Astrocyte (in vitro differentiated cells and primary cell): ENCODE measurements at places on chromosomes 7 and 10. TPM values are rescaled to one million over a fixed set of nuclear protein-coding genes. Genes with fewer than 3 reads are reported as not detected.

DNA sequence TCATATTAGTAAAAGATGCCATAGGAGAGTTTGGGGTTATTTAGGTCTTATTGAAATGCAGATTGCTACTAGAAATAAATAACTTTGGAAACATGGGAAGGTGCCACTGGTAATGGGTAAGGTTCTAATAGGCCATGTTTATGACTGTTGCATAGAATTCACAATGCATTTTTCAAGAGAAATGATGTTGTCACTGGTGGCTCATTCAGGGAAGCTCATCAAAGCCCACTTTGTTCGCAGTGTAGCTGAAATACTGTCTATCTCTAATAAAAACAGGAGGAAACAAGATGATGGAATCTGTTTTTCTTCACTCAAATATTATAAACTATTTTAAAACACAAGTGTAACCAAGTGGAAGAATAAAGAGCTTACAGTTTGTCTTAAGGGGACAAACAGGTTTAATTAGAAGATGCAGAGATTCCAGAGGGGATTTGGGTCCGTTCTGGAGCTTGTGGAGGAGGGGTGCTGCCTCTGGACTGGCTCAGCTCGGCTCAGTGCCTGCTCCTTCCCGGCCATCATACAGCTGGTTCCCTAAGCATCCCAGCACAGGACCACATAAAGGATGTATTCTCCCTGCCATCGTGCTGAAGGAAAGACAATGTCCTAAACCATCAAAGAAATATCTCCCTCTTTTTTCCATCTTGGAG lies 20.4 kb downstream of the OPALIN start:
- no peak for DNase-seq

DNA sequence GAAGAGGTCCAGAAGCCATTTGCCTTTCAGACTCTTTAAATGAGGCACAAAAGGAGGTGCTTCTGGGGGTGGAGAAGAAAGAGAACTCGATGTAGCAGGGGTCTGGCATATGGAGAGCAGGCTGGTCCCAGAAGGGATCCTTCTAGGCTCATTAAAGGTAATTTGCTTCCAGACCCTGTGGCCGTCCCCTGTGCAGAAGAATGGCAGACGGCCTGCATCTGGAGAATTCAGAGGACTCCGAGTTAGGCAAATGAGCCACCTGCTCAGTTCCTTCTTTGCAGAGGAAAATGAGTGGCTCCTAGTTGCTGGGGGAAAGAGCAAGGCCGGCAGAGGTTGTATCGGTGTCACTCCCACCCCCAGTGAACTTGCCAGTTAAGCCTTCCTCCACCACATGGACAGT lies 73.8 kb upstream of the FAM180A start:
- no peak for DNase-seq

DNA sequence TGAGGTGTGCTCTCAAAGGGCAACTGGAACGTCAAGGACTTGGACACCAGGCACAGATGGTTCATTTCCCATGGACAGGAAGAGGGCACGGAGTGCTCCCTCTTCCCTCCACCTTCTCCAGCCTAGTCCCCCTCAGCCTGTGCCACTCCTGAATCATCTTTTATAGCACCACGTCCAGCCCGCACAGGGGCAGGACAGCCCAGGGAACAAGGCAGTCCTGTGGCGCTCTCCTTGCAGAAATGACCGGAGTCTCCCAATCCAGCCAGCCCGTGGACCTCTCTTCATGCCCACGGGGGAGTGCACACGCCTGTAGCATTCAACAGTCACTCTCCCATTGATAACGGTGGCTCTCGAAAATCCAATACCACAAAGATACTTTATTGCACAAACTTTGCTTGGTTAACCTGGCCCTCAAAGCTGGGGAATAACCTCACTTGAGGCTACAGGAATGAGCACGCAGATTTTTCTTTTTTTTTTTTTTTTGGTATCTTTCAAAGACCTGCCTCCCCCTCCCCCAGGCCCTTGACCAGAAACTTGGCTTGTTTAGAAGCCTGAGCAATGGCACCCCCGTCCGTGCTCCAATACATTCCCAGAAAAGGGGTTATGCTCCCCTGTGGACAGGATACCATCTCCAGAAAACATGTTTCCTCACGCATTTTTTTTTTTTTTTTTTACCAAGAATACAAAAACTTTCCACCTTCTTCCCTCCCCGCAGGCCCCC lies 733 bp downstream of the PRKCQ start:
- DNase-seq: no peak

ADAMTS14 gene
- total RNA-seq: 19.4 and 30.2 TPM in 2 replicates

DNA sequence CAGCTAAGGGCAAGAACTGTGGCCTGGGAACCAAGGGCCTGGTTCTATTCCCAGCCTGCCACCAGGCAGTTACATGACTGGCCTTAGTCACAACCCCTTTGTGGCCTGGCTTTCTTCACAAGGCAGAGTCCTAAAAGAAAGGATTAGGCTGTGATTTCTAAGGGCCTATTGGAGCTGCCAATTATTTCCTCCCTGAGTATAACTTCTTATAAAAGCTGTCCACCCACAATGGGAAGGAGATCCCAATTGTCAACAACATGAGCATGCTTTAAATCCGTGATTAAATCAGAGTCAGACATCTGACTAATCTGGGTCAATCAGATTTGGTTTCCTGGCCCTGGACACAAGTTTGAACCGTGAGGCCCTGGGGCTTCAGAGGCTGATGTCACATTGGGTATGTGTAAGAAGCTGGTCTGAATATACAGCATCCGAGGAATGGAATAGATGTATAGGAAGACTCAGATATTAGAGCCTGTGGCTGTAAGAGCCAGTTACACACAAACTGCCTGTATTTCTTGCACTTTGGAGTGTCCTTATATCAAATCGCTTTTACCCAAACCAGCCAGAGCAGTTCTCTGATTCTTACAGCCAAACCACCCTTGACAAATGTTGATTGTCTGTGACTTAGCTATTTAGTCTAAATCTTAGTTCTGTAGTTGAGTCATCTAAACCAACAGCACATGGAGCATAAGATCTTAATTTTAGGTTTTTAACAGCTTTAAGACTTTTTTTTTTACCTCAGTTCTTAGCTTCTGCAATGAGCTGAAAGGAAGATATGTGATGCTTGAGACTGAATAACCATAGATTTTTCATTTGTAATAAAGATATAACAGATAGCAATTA lies 61.3 kb downstream of the ABCB4 start:
- peak; percentile 76 for DNase-seq

GARIN1A gene
- total RNA-seq: 2.7 and 5.9 TPM in 2 replicates

LDB3 gene
- total RNA-seq: 3.5 and 3.9 TPM in 2 replicates

GRCh38 chr7:157527686-157528085 lies 190.9 kb downstream of the DNAJB6 start:
- no peak for DNase-seq

DNA sequence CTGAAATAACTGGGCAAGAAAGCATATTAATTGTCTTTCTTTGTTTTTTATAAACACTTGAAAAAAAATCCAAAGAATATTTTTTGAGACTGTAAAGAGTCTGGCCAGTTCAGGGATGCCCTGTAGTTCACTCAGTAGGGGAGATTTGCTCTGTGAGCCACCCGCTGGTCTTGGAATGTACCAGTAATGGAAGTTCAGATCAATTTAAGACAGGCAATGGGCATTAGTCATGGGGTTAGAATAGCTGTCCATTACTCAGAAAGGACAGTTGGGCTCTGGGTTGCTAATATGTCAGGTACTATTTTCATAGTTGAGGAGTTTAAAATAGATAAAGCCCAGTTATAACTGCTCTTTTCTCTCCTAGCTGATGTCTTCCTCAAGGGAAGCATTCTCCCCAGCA lies 38.7 kb downstream of the A1CF start:
- DNase-seq: peak; percentile 12

WNT8B gene
- not detected in 2 replicates for total RNA-seq

ST8SIA6 gene
- 0.12 TPM in 1 of 2 replicates, not detected in the other for total RNA-seq

DNA sequence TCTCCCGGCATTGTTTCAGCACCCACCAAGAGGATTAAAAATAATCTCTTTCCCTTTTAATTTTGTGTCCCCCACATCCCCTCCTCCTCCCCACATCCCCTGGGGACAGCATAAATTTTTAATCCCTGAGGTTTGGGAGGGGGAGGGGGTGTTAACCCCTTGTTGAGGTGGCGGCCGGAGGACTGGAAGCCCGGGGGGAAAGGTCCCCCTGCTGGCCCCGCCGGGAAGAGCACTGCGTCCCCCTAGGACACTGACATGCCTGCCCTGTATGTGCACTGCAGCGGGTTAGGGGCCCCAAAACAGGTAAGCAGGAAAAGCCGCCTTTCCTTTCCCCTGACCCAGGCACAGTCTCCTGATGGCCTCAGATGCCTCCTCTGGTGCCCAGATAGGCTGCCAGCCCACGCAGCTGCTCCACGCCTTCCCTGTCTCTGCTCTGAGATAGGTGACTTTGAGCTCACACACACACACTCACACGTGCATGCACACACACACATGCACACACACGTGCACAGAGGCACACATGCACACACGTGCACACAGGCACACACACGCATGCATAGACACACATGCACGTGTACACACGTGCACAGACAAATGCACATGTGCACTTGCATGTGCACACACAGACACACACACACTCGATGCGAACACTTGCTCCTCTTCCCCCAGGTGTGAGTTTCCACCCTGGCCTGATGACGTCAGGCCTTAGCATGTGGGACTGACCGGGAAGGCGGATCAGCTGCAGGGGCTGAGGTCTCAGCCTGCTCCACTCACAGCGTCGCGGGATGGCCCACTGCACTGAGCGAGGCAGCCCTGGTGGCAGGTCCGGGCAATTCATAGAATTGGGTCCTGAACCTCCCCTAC lies 12.3 kb downstream of the CNPY1 start:
- no peak for DNase-seq

DNA sequence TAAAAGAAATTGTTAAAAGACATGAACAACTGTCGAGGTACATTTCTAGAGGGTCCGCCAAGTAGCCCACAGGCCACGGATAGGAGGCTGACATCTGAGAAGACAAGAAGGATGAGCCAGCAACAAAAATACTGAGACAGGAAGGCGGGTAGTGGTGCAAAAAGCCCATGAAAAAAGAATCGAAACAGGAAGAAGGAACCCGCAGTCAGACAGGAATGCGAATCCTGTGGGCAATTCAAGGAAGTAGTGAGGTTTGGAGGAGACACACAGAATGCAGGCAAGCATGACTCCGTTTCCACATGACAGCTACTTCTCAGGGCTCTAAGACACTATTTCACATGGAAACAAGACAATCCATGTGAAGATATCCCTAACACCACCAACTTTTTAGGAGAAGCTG lies 125.2 kb downstream of the DOCK4 start:
- DNase-seq: peak; percentile 42

- DNase-seq: no peak
Measured at GRCh38 chr10:69044546-69044945, 43.4 kb upstream of the SRGN start.

GRCh38 chr10:129730272-129730992 lies 233.6 kb downstream of the EBF3 start:
- no peak for DNase-seq

- no peak for DNase-seq
Measured at GRCh38 chr10:100742936-100743335, 2.4 kb upstream of the PAX2 start.

DNA sequence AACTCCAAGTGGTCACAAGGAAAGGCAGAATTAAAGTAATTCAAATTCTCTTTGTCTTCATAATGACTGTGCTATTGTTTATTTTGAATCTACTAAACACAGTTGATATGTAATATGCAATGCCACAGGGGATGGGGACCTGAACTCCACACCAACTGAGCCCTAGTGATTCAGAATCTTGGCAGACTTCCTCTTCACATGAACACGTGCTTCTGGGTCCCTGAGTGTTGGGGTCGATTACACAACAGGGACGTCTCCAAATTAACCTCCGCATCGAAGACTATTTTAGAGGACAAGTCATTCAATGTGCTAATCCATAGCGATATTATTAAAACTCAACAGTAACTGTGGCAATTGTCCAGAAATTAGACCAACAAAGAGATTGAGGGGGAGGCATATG lies 95.3 kb upstream of the CARD11 start:
- DNase-seq: no peak

- DNase-seq: peak; percentile 45
Measured at GRCh38 chr10:811379-812175, 119.9 kb downstream of the LARP4B start.

- DNase-seq: peak; percentile 8
Measured at GRCh38 chr7:113873554-113874151, 45.2 kb downstream of the PPP1R3A start.

DNA sequence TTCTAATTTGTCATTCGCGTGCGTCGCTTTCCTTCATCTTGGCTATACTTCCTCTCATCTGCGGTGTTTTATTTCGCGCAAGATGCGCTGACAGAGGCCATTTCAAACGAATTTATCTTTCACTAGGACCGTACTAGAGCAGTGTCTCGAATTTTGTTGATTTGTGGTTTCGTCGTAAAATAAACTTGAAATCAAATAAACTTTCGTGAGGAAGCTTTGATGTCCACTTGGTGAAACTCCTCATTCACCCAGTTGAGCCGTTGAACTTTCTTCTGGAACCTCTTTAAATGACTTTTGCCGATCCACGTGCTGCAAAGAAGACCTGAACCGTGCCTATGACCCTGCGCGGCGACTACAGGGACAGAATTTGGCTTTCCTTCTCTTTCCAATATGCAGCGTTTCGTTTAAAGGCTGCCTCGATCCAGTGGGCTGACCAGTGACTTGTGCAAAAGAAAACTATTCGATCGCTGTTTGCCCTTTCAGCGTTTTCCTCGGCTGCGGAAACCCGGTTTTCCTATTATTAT lies 163.9 kb upstream of the PPP1R3A start:
- DNase-seq: no peak

DNA sequence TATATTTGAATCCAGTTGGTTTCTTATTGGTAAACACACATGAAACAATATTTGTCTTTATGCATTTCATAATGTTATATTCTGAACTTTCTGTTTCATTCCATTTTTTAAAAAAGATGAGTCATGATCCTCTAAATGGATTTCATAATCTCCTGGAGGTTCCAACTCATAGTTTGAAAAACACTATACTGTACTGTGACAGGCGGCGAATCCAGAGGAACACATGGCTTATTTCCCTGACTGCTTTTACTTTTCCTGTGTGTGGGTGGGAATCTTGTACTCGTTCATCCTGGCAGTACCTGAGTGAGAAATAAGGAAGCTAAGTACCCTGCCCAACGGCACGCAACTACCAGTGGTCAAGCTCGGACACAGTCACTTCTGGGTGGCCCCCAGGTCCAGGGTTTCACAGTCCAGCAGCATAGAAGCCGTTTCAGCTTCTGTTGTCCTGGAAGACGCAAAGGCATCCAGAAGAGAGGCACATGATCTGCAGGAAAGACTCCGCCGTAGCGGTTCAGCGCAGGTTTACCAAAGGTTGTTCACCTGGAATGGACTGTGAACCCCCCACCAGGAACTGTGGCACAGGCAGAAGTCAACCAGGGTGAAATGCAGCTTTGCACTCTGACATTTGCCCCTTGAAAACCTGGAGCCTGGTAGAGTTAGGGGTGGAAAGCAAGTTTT lies 117.7 kb downstream of the CCNY start:
- DNase-seq: peak; percentile 43
